IMR-90 (cell line): ENCODE measurements at places on chromosomes 1 and 21. TPM values are rescaled to one million over a fixed set of nuclear protein-coding genes. Genes with fewer than 3 reads are reported as not detected.

IL6R gene
- 6.1 and 9.5 TPM in 2 replicates for total RNA-seq

GPATCH4 gene
- 30.8 and 41.8 TPM in 2 replicates for total RNA-seq

TMEM200B gene
- total RNA-seq = 4.2 and 4.8 TPM in 2 replicates

- DNase-seq = no peak
Observed at GRCh38 chr1:30089024-30089430, 634.4 kb downstream of the MATN1 start.

DNA sequence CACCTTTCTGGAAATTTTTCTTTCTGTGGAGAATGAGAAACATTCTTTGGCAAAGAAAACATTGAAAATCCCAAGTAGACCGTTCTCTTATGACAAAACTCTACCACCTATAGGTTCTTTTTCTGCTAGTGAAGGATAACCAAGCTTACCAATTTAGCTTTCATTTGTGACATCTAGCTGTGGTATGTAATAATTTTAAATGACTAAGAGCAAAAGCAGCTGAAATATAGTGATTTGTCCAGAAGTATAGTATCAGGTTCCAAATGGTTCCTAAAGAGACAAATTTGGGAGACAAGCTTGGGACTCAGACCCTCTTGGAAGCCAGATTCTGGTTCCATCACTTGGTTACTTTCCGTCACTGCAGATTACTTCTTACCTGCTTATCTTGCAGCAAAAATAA, 24.4 kb downstream of the FUBP1 start:
- DNase-seq = peak; percentile 43

- DNase-seq = peak; percentile 19
Observed at GRCh38 chr1:66214901-66215300, 319.1 kb upstream of the SGIP1 start.
